ENCODE measurements at places on chromosomes 11 and 22.
A peak's percentile ranks its signal among the peaks of the same experiment; 100 is the strongest.

- DNase-seq: no peak
Measured at GRCh38 chr22:33781411-33781810, 138.9 kb downstream of the LARGE1 start.

DNA sequence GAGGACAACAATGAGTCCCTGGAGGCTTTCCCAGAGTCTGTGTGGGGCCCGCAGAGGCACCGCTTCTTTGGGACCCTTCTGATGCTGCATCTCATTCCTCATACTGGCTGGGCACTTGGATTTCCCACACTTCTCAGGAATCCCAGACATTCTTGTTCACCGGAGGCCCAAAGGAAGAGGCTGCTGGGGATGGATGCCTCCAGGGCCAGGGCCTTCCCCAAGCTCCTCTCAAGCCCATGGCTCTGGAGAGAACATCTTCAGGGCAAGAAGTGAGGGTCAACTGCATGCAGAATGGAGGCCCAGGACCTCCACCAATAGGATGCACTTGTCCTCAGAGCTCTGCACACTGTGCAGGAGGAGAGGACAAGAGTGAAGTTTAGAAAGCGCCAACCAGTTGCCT, 34.6 kb downstream of the DKK3 start:
- DNase-seq: no peak

GRCh38 chr11:469684-470560, 19.8 kb downstream of the PTDSS2 start:
- DNase-seq: peak; percentile 73

DNA sequence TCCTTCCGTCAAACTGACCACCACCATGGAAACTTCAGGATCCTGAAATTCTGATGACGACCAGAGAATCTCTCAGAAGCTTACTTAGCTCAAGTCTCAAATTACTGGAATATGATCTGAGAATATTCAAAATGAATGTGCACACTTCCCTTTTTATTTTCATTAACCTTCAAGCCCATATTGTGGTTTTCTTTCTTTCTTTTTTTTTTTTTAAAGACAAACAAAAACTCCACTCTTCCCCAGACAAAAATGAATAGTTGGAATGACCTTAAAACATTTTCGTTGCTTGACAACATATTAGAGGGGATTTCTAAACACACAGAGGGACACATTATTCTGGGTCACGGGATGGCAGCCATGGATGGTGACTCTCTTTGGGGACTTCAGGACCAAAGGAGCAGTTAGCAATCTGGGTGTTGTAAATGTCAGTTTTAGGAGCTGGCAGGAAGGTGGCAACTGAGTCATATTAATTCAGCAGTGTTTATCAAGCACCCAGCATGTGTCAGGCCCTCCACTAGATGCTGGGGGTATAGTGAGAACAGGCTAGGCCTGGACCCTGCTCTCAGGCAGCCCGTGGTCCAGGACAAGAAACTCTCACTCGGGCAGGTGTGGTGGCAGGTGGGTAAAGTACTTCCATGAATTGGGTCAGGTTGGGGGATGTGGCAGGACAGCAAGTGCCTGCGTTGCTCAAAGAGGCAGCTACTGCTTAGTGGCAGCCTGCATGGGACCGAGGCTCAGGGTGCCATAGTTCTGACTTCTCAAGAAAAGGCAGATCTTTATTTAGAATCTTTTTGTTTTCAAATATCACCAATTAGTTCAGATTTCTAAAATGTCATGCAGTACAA, 126.1 kb downstream of the HIPK3 start:
- DNase-seq: no peak

DNA sequence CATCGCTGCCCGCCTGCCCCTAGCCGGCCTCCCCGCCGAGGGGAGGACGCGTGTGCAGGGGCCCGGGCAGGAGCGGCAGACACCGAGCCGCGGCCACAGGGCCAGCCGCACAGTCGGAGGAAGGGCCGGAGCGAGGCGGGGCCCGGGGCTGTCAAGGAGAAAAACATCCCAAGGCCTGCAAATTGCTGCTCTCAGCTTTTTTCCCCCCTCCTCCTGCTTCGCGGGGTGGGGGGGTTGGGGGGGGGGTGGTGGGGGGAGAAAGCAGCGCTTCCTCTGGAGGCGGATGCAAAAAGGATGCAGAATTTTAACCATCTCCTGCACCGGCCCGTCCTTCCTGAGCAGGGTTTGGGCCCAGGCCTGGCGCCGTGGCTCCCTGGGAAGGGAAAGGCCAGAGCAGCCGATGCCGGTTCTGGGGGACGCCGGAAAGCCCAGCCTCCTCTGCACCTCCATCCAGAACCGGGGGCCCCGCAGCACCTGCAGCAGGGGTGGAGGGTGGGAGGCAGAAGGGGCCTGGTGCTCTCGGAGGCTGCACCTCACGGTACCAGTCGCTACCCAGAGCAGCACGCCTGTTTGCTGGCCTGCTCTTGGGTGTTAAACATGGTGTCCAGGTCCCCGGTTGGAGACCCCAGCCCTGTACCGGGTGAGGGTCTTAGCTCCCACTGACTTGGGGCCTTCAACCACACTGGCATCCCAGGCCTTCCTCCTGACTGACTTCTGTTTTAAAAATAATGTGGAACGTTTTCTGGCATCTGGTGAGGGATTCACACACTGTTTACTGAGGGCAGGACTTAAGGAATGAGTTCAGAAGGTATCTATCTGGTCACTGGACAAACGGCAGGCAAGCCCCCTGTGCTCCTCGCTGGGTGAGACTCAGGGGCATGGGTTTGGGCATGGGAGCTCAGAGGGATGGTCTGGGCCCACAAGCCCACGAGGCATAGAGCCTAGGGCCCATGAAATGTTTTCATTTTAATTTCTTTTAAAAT, 77.4 kb upstream of the WNT7B start:
- DNase-seq: peak; percentile 61

DNA sequence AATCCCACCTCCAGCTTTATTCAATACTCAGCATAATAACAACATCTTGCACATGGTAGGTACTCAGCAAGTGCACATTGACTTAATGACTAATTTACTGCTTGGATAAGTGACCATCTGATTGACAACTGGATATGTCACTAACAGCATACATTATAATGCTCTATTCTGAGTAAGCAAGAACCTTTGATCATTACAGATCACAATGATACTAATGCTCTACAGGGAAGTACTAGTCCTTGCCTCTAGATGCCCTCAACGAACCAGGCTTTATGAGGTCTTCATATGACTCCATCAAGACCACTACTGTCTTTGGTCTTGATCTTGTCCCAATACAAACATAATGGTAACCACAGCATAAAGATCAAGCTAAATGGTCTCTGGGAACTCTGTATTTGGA, 167.6 kb upstream of the MTMR2 start:
- no peak for DNase-seq

DNA sequence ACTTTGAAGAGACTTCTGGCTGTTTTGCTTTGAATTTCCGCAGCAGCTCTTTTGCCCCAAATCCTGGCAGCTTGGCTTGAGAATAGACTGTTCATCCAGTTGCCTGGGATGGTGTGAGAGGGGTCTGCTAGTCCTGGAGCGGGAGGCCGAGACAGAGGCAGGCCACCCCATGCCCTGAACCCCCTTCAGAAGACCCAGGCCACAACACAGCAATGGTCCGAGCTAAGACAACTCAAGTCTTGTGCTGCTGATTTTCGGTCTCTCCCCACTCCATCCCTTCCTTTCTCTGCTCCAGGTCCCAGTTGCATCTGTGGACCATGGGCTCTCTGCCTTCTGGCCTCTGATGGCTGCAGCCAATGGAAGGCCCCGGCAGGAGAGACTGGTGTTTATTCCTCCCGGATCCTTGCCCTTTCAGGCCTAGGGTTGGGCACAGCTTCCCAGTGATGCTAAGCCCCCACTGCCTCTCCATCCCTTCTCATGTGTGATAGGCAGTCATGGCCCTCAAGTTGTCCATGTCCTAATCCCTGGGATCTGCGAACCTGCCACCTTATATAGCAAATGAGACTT, 31.9 kb upstream of the TP53I11 start:
- DNase-seq: no peak

DNA sequence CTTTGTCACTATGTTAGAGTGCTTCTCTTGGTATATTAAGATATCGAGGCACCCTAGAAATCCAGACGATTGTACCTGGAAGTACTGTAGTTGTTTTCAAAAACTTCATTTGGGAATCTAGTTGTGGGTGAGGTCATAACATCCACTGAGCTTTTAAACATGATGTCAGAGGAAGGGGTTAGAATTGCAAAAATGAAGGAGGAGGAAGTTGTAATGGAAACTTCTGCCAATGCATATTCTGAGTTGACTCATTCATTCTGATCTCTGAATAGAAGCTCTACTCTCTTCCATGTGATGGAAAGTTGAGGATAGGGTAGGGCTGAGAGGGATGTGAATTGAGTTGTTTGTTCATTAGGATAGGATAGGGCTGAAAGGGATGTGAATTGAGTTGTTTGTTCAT, 7.7 kb downstream of the CD44 start:
- no peak for DNase-seq

DNA sequence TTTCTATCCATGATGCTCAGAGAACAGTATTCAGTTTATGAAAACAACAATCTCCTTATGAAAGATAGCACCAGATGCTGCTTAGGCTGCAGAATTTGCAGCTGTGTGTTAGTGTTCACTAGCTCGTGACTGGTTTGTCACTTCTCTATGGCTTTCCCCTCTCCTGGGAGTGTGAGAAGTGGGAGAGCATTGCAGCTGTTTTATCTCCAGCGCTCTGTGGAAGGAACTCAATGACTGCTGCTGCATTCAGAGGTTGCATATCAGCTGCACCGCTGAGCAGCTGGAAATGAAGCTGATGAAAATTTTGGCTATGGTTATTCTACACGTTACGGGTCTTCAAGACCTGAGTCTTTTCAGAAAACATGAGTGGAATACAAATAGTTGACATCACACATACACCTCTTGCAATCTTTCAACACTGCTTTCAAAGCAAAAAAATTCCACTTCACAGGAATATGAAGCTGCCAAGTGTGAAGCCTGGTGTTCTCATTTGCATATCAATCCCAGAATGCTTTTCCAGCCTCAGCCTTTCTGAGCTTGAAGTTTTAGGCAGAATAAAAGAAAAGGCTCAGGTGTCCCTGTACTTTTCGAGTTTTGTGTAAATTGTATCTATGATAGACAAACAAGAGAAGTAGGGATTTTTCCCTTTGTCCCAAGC, 149.3 kb upstream of the DDI1 start:
- no peak for DNase-seq

- peak; percentile 25 for DNase-seq
Measured at GRCh38 chr11:112453601-112454577, 193.2 kb upstream of the PLET1 start.

GRCh38 chr11:9313648-9314290, 624 bp downstream of the TMEM41B start:
- peak; percentile 6 for DNase-seq

DNA sequence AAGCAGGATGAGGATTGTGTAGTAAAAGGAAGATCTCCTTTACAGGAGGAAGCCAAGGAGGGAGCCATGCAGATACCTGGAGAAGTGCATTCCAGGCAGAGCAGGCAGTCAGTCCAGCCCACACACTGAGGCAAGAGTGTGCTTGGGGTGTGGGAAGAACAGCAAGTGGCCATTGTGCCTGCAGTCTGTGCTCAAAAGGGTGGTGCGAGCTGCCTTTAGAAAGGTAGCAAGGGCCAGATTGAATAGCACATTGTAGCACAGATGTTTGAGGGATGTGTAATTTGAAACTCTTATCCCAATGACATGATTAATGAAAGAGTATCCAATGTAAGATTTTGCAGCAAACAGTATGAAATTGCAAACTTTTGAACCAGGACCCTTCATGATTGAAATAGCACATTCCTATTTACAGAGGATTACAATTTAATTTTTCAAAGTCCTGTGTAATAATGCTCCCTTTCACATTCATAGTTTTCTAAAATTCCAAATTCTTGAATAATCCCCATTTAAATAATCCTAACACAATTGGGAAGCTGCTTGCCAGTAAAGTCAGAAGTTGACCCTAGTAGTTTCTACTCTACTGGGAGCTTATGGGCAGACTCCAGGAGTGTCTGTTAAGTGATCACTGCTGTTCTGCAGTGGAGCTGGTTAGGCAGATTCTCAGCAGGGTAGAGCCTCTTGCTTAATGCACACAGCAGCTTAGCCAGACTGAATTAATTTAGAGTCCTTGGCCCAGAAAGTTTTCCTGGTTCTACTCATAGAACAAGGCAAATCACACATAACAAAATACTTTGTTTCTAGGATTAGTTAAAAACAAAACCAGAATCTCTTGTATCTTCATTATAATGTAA, 78.1 kb downstream of the CYB5R2 start:
- DNase-seq: no peak

- no peak for DNase-seq
Measured at GRCh38 chr11:72787216-72788104, 6.4 kb downstream of the STARD10 start.

DNA sequence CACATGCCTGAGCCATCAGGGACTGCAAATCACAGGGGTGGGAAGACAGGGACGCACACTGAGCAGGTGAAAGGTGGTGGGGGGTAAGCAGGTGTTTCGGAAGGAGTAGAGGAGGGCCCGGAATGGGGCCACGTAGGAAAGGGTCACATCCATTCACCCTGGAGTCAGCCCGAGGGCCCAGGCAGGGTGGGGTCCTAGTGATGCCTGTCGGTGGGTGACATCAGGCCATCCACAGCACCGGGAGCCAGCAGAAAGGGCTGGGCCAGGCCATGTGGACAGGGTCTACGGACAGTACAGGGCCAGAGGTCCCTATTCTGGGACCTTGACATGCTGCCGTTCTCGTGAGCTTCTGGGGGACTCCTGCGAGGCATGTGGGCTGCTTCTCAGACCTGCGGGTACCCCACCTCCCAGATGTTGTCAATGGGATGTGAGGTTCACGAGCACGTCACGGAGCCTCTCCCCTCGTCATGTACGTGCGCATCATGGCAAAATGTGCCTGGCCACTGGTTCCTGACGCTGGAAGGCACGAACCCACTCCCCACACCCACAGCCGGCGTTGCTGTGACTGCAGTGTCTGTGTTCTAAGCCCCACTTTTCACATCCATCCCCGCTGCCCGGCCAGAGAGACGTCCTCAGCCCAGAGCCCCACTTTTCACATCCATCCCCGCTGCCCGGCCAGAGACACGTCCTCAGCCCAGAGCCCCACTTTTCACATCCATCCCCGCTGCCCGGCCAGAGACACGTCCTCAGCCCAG, 84.1 kb downstream of the FBLN1 start:
- no peak for DNase-seq

GRCh38 chr11:123427405-123427804, 2.7 kb upstream of the GRAMD1B start:
- no peak for DNase-seq

GRCh38 chr11:34250211-34250610, 107.6 kb downstream of the ABTB2 start:
- DNase-seq: no peak

- peak; percentile 8 for DNase-seq
Measured at GRCh38 chr11:111797145-111797581, 31.0 kb upstream of the PPP2R1B start.

GRCh38 chr11:33692013-33692504, 8.6 kb downstream of the C11orf91 start:
- peak; percentile 97 for DNase-seq
